HFFc6 (cell line): ENCODE measurements at places on chromosomes 4 and X. TPM values are rescaled to one million over a fixed set of nuclear protein-coding genes. Genes with fewer than 3 reads are reported as not detected.
A peak's percentile ranks its signal among the peaks of the same experiment; 100 is the strongest.

DNA sequence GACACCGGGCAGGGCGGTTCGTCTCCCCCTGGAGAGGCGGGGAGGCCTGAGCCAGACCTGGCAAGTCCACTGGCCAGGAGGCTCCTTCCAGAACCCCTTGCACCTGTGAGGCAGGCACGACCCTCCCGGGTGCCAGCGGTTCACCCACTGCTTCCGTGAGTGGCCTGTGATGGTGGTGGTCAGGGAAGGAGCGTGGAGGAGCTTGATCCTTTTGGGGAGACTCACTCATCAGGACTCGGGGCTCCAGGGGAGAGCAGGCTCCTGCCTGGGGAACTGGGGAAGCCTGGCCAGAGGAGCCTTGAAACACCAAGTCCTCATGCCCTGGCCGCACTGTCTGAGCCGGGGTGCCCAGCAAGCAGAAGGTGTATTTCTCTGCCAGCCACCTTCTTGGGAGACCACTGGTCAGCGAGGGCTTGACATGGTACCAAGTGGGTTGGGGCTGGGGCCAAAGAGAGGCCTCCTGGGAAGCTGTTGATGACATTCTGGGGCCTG lies 860 bp downstream of the FAM50A start:
- peaks cover 11% of the 10 kb centered on the region; the same call in 1 of the 2 replicates for H3K4me1 ChIP-seq
- peak overlapping the region; percentile 75 for H3K4me3 ChIP-seq
- no peak for DNase-seq

GRCh38 chr4:128782076-128782715 lies 27.3 kb upstream of the JADE1 start:
- no peaks in the 10 kb centered on the region for H3K36me3 ChIP-seq
- peak; percentile 29 for DNase-seq
- H3K27me3 ChIP-seq = no peaks in the 10 kb centered on the region; the same call in 1 of the 2 replicates
- H3K27ac ChIP-seq = peak overlapping the region; percentile 1; the same call in 1 of the 2 replicates

DNA sequence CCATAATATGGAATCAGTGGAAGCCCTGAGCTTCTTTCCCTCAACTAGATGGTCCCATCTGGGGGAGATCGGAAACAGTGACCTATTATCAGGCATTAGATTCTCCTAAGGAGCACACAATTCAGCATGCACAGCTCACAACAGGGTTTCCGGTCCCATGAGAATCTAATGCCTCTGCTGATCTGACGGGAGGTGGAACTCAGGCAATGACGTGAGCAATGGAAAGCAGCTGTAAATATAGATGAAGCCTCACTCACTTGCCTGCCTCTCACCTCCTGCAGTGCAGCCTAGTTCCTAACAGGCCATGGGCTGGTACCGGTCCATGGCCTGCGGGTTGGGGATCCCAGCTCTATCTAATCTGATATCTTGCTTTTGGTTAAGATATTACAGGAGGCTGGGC lies 88.9 kb downstream of the COX7B2 start:
- no peaks in the 10 kb centered on the region for H3K36me3 ChIP-seq
- DNase-seq = no peak
- H3K4me1 ChIP-seq = no peaks in the 10 kb centered on the region
- H3K27me3 ChIP-seq = no peaks in the 10 kb centered on the region
- no peak overlapping the region for H3K4me3 ChIP-seq

GRCh38 chr4:147220833-147221232 lies 260.1 kb upstream of the EDNRA start:
- H3K4me3 ChIP-seq = no peak overlapping the region
- H3K27ac ChIP-seq = no peak overlapping the region
- H3K4me1 ChIP-seq = no peaks in the 10 kb centered on the region

- DNase-seq = no peak
- peaks cover 45% of the 10 kb centered on the region for H3K27me3 ChIP-seq
- H3K4me1 ChIP-seq = peaks cover 3% of the 10 kb centered on the region; the same call in 1 of the 2 replicates
Observed at GRCh38 chr4:25107827-25108516, 52.3 kb downstream of the SEPSECS start.

Gene GLA
- 43.9 to 71.1 TPM (median 67.7 TPM) in 3 replicates for total RNA-seq

Gene AKAP14
- total RNA-seq = not detected in 2 replicates

Gene GPRASP1
- 0.78 to 1.5 TPM (median 0.81 TPM) in 3 replicates for total RNA-seq

Gene FGD1
- 16.9 to 19.8 TPM (median 18.6 TPM) in 3 replicates for total RNA-seq
